Gastrocnemius medialis (tissue), 4 donors: ENCODE measurements at places on chromosomes 12 and 14. TPM values are rescaled to one million over a fixed set of nuclear protein-coding genes. Genes with fewer than 3 reads are reported as not detected.

DNA sequence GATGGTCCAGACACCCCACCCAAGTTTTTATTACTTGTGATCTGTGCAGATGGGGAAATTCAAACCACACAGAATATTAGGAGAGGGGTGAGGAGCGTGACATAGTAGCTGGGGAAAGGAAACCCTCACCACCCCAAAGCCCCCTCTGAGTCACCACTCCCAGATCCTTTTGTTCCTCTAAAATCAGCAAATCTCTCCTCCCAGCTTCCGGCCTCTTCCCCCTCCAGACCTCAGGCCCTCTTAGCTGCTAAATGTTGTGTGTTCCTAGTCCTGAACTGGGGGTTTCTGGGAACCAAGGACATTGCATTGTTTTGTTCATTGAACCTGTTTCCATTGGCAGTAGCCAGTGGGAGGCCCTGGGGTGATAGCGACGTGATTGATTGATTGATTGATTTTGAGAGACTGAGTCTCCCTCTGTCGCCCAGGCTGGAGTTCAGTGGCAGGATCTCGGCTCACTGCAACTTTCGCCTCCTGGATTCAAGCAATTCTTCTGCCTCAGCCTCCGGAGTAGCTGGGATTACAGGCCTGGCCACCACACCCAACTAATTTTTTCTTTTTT lies 5.9 kb upstream of the ORAI1 start:
- no peak for DNase-seq

DNA sequence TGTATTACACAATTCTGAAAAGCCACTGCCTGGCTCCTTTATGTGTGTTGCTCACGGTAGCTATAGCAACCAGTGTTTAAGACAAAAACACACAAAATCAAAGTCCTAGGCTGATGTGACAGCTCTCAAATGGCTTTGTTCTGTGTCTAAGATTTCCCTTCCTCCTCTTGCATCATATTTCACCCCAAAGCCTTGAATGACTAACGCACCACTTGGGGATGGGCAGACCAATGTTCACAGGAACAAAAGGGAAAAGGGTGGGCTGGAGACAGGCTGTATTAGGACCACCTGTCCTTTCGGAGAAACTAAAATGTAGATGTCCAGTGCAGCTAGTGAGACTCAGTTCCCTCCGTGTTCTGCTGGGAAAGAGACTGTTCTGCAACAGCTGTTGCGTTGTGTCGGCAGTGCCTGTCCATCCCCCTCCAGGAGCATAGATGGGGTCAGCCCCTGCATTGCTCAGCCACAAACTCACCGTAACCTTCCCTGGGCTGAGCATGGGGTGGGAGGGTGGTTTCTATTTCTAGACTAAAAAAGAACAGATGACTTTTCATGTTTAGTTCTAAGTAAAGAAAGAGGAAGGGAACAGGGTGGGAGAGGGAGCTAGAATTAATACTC lies 26.8 kb upstream of the DAAM1 start:
- no peak for DNase-seq

GRCh38 chr14:58171090-58171489 lies 19.1 kb upstream of the ARMH4 start:
- DNase-seq: peak; percentile 25

The SLC17A8 gene
- total RNA-seq: not detected

The IFNG-AS1 gene
- total RNA-seq: not detected
